ENCODE measurements at places on chromosomes 1 and 21. TPM values are rescaled to one million over a fixed set of nuclear protein-coding genes. Genes with fewer than 3 reads are reported as not detected.
A peak's percentile ranks its signal among the peaks of the same experiment; 100 is the strongest.

Gene LRRC71
- polyA plus RNA-seq = not detected

Gene CAMTA1
- 86.7 TPM for polyA plus RNA-seq

Gene TDRD5
- not detected for polyA plus RNA-seq

Gene WNT2B
- 0.21 TPM for polyA plus RNA-seq

Gene RPTN
- not detected for polyA plus RNA-seq

Gene ZNF593OS
- polyA plus RNA-seq = 0.08 TPM

Gene NES
- polyA plus RNA-seq = 0.06 TPM

Gene OSCP1
- 4.9 TPM for polyA plus RNA-seq

- DNase-seq = no peak
Measured at GRCh38 chr1:7221826-7222694, 436.8 kb downstream of the CAMTA1 start.

GRCh38 chr1:75625795-75626194, 14.9 kb upstream of the SLC44A5 start:
- DNase-seq = no peak

DNA sequence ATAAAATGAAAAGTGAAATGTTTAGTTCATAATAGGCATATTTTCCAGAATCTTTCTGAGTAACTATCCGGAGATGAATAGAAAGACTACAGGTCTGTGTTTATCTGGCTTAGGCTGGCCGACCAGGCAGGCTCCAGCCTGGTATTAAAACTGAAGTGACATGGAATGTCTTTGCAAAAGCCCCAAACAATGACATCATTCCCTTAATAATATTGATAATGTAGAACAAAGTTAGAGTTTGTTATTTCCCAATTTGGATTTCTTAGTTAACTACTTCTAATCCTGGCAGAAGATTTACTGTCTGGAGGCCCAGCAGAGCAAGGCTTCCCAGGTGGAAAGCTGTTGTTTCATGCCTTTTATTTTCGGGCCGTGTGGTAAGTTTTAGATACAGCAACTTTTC, 207.7 kb downstream of the GREM2 start:
- DNase-seq = no peak

- DNase-seq = no peak
Measured at GRCh38 chr1:38789498-38790169, 69.9 kb downstream of the RRAGC start.

DNA sequence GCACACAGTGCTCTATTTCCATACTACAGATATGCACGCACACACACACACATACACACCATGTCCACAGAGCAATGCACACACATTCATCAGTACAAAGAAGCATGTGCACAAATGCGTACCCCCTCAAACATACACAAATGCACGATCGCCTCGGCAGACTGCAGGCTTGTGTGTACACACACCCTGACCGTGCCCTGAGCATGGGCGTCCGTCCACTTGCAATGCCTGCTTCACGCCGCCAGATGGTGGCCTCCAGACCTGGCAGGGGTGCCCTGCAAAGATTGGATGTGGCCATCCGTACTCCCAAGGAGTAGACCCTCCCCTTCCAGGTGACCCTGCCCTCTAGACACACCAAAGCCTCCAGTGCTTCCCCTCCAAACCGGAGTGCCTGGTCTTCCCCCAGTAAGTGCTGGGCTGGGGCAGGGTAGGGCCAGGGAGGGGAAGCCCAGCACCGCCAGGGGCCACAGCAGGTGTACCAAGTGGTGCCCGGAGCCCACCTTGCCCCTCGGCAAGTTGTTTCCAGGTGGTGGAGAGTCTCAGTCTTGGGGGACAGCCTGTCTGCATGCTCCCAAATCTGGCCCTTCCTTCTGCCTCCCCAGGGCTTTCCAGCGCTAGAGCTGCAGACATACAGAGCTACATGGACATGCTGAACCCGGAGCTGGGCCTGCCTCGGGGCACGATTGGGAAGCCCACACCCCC, 20.6 kb downstream of the ESPN start:
- no peak for DNase-seq

GRCh38 chr1:59502009-59502691, 205.3 kb downstream of the FGGY start:
- peak; percentile 56 for DNase-seq

DNA sequence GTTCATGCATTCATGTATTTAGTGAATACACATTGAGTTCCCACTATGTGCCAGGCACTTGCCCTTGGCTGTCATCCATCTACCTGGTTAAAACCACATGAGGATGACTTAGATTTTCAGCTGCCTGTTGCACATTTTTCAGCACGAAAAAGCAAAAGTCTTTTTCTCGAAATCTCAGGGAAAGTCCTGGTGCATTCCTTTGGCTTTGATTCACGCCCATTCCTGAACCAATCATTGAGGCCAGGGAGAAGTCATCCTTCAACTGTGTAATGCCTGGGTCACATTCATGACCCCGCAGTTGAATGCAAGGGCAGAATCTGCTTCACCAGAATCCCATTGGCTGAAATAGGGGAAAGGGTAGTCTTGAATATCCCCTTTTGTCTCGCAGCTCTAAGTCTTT, 84.4 kb downstream of the RNF220 start:
- peak; percentile 12 for DNase-seq

DNA sequence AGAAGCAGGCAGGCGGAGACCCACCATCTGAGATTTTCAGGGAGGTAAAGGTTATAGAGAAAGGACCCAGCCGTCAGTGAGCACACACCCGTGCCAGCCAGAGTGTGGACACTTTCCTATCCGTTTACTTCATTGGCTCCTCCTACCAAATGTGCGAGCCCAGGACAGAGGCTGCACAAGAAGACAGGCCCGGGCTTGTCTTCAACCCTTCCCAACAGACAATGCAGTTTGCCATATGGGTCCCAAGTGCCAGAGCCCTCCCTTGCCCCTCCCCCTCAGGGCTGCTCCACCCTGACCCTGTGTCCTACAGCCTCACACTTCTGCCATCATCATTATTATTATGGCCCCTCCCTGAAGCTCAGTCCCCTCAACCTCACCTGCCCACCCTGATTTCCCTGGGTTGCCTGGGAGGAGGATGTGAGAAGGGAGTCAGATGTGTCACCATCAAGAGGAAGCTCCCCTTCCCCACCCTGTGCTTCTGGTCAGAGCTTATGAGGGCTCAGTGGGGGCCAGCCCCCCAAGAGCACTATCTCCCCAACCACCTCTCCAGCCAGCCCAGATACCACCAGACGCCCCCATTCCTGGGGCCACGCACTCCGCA, 9.4 kb downstream of the LAPTM5 start:
- peak; percentile 54 for DNase-seq

GRCh38 chr1:31811605-31812004, 4.2 kb downstream of the SPOCD1 start:
- DNase-seq = no peak

DNA sequence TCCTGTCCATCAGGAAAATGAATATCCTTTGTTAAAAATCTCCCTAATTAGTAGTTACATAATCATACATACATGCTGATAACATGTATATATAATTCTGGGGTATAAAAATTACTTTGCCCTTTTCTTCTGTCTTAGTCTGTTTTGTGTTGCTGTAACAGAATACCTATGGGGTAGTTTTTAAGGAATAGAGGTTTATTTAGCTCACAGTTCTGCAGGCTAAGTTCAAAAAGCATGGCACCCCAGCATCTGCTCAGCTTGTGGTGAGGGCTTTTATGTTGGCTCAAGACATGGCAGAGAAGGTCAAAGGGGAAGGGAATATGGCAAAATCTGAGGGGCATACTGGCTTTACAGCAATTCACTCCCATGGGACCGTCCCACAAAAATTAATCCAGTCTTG, 16.3 kb upstream of the RPS6KC1 start:
- no peak for DNase-seq

GRCh38 chr1:219989766-219990165, 56.5 kb downstream of the EPRS1 start:
- DNase-seq = no peak

- DNase-seq = no peak
Measured at GRCh38 chr1:156346636-156347035, 8.3 kb downstream of the TSACC start.

GRCh38 chr1:43062527-43063095, 103.9 kb upstream of the SLC2A1 start:
- DNase-seq = no peak

DNA sequence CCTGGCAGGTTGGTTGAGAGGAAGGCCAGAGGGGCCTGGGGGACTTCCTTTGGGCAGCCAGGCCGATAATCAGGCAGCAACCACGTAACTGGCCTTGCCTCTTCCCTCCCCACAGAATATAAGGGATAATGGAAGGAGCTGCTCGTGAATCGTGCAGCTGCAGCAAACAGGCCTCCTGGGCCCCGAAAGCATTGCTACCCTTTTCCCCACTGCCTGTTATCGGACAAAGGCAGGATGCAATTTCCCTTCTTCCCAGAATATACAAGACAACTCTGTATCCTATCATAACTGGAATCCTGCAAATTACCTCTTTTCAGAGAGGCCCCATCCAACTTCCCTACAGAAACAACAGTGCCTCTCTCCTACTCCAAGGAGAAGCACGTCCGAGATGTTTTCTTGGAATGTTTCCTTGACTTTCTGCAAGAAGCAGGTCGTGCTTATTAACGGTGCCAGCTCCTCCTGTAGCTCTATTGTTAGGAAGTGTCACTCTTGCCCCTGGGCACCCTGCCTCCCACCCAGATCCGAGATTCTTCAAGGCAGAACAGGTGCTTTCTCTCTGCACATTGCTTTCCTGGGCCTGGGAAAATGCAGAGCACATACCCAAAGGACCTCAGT, 106.0 kb upstream of the TIAM1 start:
- DNase-seq = no peak

DNA sequence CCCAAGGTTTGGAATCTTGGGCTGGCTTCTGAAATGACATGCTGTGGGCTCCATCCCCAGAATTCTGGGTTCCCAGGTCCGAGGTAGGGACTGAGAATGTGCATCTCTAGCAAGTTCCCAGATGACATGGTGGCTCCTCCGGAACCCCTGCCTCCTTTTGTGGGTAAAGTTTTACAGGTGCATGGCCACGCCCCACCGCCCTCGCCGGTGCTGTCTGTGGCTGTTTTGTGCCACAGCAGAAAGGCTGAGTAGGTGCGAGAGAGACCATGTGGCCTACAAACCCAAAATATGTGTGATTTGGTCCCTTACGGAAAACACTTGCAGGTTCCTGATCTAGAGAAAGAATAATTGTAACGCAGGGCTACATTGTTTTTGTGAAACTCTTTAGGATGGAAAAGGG, 30.9 kb downstream of the SKI start:
- DNase-seq = no peak

- no peak for DNase-seq
Measured at GRCh38 chr1:55885619-55886018, 670.5 kb upstream of the USP24 start.

GRCh38 chr1:212141404-212141803, 105.9 kb downstream of the DTL start:
- DNase-seq = peak; percentile 65

GRCh38 chr1:40750451-40750908, 33.1 kb upstream of the KCNQ4 start:
- DNase-seq = no peak

GRCh38 chr21:37767984-37768383, 148.3 kb downstream of the KCNJ6 start:
- no peak for DNase-seq

- no peak for DNase-seq
Measured at GRCh38 chr21:45014747-45015468, 59.5 kb upstream of the ADARB1 start.
